ENCODE measurements at places on chromosomes 3 and 15. TPM values are rescaled to one million over a fixed set of nuclear protein-coding genes. Genes with fewer than 3 reads are reported as not detected.
A peak's percentile ranks its signal among the peaks of the same experiment; 100 is the strongest.

DNA sequence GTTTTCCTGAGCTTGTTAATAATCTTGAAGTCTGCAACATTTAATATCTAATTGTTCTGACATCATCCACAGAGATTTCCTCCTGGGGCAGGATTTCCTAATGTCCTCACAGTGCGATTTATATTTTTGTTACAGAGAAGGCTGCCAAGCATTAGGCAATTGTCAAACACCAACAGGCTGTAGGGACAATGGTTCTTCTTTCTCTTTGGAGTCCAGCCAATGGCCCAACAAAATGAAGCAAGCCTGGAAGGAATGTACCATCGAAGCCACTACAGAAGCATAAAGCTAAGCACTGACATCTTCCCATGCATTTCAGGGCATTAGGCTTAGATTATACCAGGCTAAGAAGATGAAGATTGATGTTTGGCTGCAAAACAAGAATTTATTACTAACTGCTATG is 173.0 kb upstream of the FRMD4B start:
- peaks cover 16% of the 10 kb centered on the region for H3K4me1 ChIP-seq
- no peak overlapping the region for H3K27ac ChIP-seq
- peak; percentile 93 for DNase-seq
- H3K27me3 ChIP-seq: no peaks in the 10 kb centered on the region
- H3K4me3 ChIP-seq: no peak overlapping the region

SLC38A3 gene
- total RNA-seq: 2.1 TPM

DNA sequence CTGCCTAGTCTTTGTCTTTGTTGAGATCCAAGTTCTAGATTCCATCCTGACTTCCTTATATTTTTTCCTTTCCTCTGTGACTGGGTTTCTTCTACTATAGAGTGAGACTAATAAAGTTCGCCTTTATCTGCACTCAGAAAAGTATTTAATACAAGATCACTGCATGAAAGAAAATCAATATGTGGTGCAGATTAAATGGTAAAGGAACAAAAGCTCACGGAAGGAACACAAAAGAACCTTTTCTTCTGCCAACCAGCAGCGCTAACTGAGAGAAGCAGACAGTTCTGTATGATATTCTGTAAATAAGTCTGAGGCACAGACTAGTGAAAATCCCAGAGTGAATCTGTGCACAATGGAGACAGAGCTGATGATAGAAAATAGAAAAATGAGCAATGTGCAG is 31.6 kb upstream of the MCTP2 start:
- H3K27me3 ChIP-seq: no peaks in the 10 kb centered on the region
- H3K4me1 ChIP-seq: no peaks in the 10 kb centered on the region
- no peak overlapping the region for H3K27ac ChIP-seq
- no peak for DNase-seq
- H3K36me3 ChIP-seq: no peaks in the 10 kb centered on the region

- DNase-seq: no peak
- H3K27ac ChIP-seq: no peak overlapping the region
- H3K36me3 ChIP-seq: no peaks in the 10 kb centered on the region
- peaks cover 23% of the 10 kb centered on the region for H3K4me1 ChIP-seq
- no peak overlapping the region for H3K4me3 ChIP-seq
Measured at GRCh38 chr15:92614791-92615785, 40.5 kb downstream of the FAM174B start.

GRCh38 chr3:32456429-32457130 is 46.1 kb downstream of the CMTM6 start:
- peaks cover 4% of the 10 kb centered on the region for H3K36me3 ChIP-seq
- no peak overlapping the region for H3K4me3 ChIP-seq
- no peak for DNase-seq

DNA sequence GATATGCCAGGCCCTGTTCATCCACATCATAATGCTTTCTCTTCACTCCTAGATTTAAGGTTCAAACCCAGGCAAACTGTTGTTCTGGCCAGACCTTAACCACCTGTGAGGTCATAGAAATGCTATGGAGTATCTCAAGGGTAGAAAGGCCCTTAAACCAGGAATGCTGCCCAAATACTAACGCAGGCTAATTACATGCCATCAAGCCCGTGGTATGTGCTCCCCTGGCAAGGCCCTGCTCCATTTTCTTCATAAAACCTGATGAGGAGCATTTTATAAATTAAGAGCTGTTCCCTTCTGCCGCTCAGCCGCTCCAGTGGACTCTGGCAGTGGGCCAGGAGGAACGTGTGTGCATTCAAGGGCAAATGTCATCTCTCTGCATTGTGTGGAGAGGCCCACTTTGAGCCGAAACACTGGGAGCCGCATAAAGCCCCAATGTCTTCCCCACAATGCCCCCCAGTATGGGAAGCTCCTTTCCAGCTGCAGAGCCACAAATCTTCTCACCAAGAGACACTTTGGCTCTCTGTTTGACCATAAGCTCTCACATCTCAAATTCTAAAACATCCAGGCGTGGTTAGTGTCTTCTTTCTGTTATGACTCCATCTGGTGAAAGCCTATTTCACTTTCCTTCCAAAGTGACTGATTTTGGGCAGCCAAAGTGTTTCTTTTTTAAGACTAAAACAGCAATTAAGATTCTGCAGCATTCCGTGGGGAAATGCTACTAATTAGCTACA is 210.8 kb upstream of the NR2E3 start:
- peaks cover 14% of the 10 kb centered on the region for H3K4me1 ChIP-seq
- H3K4me3 ChIP-seq: no peak overlapping the region
- no peak for DNase-seq
- no peaks in the 10 kb centered on the region for H3K27me3 ChIP-seq
- no peaks in the 10 kb centered on the region for H3K36me3 ChIP-seq

DNA sequence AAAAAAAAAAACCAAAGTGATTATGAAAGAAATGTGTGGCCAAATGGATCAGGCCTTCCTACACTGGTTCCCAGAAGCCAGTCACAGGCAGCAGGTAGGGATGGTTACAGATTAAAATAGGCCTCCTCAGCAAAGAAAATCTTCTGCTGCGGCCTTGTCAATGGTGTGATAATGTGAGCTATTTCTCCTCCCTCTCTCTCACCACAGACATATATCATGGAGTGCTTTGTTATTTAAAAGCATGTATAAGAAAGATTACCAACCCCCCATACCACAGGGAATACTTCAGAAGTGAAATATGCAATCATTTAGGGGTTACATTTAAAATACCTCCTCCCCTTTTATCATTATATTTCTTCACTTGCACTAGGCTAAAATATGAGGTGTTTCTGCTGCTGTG is 32.2 kb upstream of the LRTM1 start:
- no peak overlapping the region for H3K27ac ChIP-seq
- H3K4me1 ChIP-seq: no peaks in the 10 kb centered on the region
- H3K36me3 ChIP-seq: no peaks in the 10 kb centered on the region

ADIPOQ gene
- 159 TPM for total RNA-seq

STRIT1 gene
- not detected for total RNA-seq

DNA sequence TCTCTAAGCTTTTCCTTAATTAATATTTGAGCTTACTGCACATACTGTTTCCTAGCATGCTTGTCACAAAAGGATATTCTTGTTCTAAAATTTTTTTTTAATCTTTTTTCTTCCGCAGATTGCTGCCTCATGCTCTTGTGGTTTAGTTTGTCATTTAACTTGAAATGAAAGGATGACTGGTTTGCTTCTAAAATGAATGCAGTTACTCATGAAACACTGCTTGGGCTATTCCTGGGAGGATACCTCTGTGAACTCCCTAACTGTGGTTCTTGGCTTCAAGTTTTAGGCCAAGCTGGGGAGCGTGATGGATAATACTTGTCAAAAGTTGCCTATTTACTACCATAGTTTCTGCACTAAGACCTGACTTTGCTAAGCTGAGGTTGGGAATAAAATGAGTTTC is 64.0 kb downstream of the USP13 start:
- H3K36me3 ChIP-seq: peaks cover 11% of the 10 kb centered on the region
- no peaks in the 10 kb centered on the region for H3K4me1 ChIP-seq
- no peak overlapping the region for H3K27ac ChIP-seq
- no peak for DNase-seq

TM6SF1 gene
- total RNA-seq: 9.8 TPM

ATP13A3 gene
- total RNA-seq: 105 TPM

DNA sequence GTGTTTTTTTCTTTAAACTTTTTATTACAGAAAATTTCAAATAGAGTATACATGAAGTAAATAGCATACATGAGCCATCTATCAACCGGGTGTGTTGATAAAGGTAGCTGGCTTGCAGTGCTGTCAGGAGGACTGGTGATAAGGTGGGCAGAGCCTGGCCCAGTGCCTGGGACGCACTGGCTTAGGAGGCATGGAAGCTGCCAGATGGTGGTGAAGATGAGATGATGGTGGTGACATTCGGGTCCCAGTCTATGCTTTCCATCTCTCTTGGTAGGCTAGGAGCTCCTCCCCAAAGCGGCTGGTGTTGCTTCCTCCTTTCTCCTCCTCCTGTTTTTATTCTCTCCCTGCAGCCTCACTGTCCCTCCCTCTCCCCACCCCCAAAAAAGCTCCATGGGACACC is 101.7 kb downstream of the ADCY5 start:
- H3K4me1 ChIP-seq: no peaks in the 10 kb centered on the region
- H3K4me3 ChIP-seq: no peak overlapping the region
- H3K27ac ChIP-seq: no peak overlapping the region

- H3K27ac ChIP-seq: peak overlapping the region; percentile 75
- peak overlapping the region; percentile 30 for H3K4me3 ChIP-seq
- H3K4me1 ChIP-seq: peaks cover 78% of the 10 kb centered on the region
- no peak for DNase-seq
Measured at GRCh38 chr3:184601576-184602371, 40.2 kb downstream of the EPHB3 start.

DNA sequence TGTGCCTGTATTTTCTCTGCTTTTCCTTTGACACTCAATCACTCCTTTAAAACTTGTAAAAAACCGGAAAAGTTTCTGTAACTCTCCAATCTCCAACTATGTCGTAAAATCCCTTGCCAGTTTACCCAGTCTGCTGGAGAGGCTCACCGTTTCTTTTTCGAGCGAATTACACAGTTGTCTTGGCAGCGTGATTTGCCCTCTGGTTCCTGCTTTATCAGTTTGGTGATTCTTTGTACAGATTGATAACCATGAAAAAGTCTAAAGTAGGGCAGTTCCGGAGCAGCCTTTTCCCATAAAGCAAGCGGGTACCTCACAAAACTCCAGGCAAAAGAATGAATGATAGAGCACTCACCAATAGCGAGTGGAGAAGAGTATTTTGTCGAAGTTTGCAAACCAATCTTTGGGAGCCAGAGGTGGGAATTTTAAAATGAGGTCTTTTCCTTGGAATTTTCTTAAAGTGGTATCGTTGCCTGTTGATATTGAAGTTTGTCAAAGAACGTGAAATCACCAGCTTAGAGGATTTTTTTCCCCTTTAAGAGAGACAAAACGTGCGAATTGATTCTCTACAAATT is at the start of gene TTC23:
TSS of gene TTC23 (minus strand) at position 312 of the 572 bp plus-strand sequence. CDS start 20,869 bp downstream, outside the sequence.
- no peak for DNase-seq
- H3K4me1 ChIP-seq: peaks cover 11% of the 10 kb centered on the region
- H3K36me3 ChIP-seq: peaks cover 5% of the 10 kb centered on the region
- H3K4me3 ChIP-seq: peak within 1 kb of the TSS; percentile 94
- no peaks in the 10 kb centered on the region for H3K27me3 ChIP-seq

All from tibial nerve (tissue), 4 donors.